ENCODE measurements at places on chromosomes 6 and 20. TPM values are rescaled to one million over a fixed set of nuclear protein-coding genes. Genes with fewer than 3 reads are reported as not detected.

DOK5 gene
- not detected for total RNA-seq

ADA gene
- 5.3 TPM for total RNA-seq

NKAIN4 gene
- total RNA-seq = not detected

HLA-DRB5 gene
- 14.7 TPM for total RNA-seq

TGM2 gene
- total RNA-seq = 181 TPM

DEFB115 gene
- not detected for total RNA-seq

DUSP15 gene
- total RNA-seq = 2.3 TPM

CABLES2 gene
- total RNA-seq = 8.8 TPM

EYS gene
- total RNA-seq = 1.5 TPM

CAGE1 gene
- total RNA-seq = not detected

GABRR1 gene
- not detected for total RNA-seq

PDE10A gene
- total RNA-seq = 7.0 TPM

C20orf202 gene
- 2.3 TPM for total RNA-seq

TCEA2 gene
- 19.8 TPM for total RNA-seq

PGBD1 gene
- total RNA-seq = 2.5 TPM

LRRC73 gene
- total RNA-seq = not detected

PI16 gene
- total RNA-seq = not detected

DDX27 gene
- 45.5 TPM for total RNA-seq

NR2E1 gene
- total RNA-seq = not detected

EEF1E1 gene
- total RNA-seq = 70.1 TPM

CST5 gene
- total RNA-seq = not detected

CPXM1 gene
- total RNA-seq = 1.2 TPM

LRRN4 gene
- not detected for total RNA-seq

GGT7 gene
- total RNA-seq = 31.7 TPM

CTCFL gene
- not detected for total RNA-seq

ZNF391 gene
- 0.18 TPM for total RNA-seq

CYP21A2 gene
- not detected for total RNA-seq

RBM12 gene
- total RNA-seq = 28.2 TPM

DEFB112 gene
- total RNA-seq = not detected

DEFB124 gene
- not detected for total RNA-seq

DACT2 gene
- total RNA-seq = 0.35 TPM

CDH4 gene
- not detected for total RNA-seq

All from Peyer's patch (tissue), 4 donors.